ENCODE measurements at places on chromosomes 11 and 22.

- no peak for DNase-seq
Observed at GRCh38 chr11:5242208-5242607, 7.4 kb downstream of the HBG1 start.

- no peak for DNase-seq
Observed at GRCh38 chr11:73028611-73029010, 113.5 kb downstream of the FCHSD2 start.

GRCh38 chr22:20009582-20010306 lies 6.9 kb downstream of the ARVCF start:
- no peak for DNase-seq

DNA sequence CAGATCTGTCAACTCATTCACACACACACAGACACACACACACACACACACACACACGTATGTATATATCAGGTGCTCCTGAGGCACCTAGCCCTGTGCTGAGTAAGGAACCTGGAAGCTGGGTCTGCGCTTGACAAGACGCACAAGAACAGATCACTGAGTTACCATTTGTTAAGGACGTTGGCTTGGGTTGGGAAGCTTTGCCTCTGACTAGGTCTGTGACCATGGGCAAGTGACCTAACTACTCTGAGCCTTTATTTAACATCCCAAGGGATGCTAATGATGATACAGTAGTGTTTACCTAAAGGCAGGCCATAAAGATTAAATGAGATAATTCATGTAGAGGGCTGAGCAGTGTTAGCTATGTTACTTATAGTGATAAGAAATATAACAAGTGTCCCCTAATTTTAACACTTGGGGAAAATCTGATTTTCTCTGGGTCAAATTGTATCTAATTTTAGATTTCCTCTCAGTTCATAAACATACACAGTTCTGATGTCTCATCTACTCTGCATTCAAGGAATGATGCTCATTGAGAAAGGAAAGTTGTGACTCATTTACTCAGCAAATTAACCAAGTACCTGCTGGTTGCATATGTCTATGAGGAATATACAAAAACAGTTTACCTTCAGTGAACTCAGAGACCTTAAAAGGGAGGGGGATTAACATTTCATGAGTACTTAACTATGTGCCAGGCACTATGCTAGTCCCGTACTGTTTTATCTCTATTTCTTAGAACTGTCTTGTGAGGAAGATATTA lies 13.6 kb downstream of the RNF185 start:
- no peak for DNase-seq

GRCh38 chr11:110892741-110893285 lies 180.6 kb upstream of the ARHGAP20 start:
- DNase-seq = no peak

- no peak for DNase-seq
Observed at GRCh38 chr11:128720522-128720985, 26.7 kb downstream of the FLI1 start.

DNA sequence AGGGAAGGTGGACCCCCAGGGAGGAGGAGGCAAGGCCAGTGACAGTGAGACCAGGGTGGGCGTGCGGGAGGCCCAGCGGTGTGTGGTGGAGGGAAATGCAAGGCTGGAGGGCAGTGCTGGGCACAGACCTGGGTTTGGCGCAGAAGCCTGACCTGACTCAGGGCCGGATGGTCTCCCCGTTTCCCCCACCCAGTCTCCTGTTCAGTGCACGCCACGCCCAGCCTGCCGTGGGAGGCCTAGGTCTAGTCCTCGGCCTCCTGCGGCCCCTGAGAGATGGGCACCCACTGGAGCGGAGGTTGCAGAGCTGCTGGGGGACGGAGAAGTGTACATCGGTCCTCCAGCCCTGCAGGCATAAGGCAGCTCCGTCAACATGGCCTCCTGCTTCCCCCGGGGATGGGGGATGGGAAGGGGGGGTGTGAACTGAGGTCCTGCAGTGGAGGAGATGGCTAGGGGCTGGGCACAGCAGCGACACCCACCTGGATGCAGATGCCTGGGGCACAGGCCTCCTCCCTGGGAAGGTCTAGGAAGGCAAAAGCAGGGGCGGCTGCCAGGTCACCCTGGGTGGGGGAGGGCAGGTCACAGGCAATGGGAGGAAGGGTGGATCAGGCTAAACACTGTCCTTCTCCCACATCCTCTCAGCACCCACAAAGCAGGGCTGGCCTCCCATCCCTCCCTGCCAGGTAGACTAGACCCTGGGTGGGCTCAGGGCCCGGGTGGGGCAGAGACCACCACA lies 15.9 kb downstream of the IL17REL start:
- DNase-seq = no peak

DNA sequence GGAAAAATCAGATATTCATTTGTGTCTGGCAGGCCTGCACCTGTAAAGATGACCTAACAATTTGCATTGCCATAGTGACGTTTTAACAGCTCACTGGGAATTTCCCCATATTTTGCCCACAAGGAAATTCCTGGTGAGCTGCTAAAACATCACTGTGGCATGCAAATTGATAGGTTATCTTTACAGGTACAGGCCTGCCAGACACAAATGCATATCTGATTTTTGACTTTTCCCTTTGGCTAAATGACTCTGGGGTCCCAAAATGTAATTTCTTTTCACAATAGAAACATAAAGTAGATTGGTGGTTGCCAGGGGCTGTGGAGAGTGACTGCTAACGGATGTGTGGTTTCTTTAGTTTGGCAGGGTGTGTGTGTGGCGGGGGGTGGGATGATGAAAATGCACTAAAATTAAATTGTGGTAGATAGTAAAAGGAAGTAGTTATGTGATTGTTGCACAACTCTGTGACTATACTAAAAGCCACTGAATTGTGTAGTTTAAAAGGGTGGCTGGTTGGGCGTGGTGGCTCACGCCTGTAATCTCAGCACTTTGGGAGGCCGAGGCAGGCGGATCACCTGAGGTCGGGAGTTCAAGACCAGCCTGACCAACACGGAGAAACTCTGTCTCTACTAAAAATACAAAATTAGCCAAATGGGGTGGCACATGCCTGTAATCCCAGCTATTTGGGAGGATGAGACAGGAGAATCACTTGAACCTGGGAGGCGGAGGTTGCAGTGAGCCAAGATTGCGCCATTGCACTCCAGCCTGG lies 18.5 kb upstream of the FEZ1 start:
- DNase-seq = no peak

DNA sequence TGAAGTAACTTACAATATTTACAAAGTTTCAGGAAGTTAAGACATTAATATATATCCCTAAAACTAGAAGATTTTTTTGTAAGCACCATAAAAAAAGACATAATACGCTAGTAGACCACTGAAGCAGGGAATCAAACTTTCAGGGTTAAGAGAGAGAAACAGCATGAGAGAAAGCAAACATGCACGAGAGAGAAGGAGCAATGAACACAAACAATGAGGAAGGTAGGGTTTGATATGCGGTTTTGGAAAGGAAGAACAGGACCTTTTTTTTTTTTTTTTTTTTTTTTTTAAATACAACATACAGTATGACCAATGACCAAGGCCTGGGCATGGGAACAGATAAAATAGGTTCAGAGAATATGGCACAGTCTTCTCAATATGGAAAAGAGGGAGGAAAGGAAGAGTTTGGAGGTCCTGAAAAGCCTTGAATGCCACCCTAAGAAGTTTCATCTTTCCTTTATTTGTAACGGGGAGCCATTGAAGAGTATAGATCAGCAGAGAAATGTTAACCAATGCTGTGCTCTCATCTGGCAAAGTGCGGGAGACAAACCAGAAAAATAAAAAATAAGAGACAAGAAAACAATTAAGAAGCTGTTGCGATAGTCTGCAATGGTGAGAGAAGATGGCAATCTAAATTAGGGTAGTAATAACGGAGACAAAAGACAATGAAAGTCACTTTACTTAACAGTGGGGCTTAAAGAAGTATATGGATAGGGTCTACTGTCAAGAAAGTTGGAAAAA lies 101.0 kb downstream of the USP35 start:
- DNase-seq = no peak

GRCh38 chr11:68353118-68353517 lies 40.7 kb downstream of the LRP5 start:
- DNase-seq = no peak

- DNase-seq = peak; percentile 97
Observed at GRCh38 chr22:37608477-37609239, at the start of gene GGA1. GGA1 (plus strand) TSS chr22:37608834; CDS start chr22:37608861, 27 bp downstream.

DNA sequence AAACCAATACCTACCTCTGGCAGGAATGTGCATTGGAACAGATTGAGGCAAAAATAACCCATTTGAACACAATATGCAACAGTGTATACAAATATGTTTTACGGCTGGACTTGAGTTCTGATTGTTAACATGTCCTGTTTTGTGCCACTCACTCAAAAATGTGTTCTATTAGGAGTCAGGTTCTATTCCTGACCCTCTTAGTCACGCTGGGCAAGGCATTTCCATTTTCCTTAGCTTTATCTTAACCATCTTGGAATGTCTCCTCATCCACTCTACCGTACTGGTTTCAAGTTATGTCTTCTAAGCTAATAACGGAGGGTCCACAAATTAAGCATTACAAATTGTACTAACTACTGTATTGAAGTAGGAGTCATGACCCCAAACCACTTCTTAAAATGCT lies 78.6 kb downstream of the MAML2 start:
- no peak for DNase-seq

DNA sequence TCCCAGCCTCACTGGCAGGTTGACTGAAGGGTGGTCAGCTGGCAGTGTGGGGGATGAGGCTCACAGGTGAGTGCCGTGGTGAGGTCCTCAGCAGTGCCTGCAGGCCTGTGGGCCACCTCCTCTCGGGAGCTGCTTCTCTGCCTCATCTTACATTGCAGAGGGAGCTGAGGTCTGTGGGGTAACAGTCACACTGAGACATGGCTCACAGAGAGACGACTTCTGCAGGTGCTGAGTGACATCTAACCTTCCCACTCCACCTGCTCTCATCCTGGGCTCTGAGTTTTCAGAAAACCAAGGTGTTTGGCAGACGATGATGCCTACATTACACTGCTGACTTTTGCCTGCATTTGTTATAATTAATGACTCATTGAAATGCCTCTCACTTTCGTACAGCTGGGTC lies 8.8 kb upstream of the SLC5A1 start:
- no peak for DNase-seq

DNA sequence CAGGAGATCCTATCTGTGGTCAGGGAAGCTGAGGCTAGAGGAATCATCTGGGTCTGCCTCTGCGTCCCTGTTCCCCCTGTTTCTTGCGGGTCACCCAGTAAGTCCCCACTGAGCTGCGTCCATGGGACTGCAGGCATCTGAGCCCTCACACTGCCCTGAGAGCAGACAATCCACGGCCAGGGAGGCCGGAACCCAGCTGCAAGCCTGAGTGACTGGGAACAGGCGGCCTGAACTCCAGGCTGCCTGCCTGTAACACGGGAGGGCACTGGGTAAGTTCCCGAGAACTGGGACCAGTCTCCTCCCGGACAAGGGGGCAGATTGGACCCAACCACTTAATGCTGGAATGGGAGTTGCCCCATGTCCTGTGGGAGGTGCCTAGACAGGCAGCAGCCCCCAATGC lies 727.4 kb downstream of the BRD1 start:
- no peak for DNase-seq

DNA sequence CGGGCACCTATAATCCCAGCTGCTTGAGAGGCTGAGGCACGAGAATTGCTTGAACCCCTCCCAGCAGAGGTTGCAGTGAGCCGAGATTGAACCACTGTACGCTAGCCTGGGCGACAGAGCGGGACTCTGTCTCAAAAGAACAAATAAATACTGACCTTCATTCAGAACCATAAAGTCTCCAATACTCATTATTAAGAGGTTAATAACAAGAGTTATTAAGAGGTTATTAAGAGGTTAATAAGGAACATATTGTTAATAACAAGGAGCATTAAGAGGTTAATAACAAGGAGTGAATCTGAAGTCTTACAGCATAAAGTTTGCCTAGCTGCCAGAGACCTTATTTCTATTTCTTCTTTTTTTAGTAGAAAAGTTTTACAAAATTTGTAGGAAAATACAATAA lies 7.6 kb downstream of the CELF1 start:
- no peak for DNase-seq

GRCh38 chr11:125114518-125114917 lies 3.1 kb upstream of the TMEM218 start:
- no peak for DNase-seq

- DNase-seq = no peak
Observed at GRCh38 chr11:115525531-115526006, 21.4 kb upstream of the CADM1 start.

DNA sequence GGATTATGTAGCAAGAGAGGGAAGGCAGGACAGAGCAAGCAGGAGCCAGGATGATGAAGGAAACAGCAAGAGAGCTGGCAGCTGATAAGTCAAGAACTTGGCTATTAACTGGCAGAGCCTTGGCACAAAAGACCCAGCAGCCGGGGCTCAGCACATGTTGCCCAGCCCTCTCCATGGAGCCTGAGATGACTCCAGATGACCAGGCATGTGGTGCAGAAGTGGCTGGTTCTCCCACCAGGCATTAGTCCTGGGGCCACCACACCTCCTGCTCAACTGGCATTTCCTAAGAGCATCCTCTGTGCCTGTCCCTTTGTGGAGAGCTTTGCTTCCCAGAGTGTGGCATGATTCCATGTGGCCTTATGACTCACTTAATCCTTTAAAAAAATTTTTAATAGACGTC lies 522.6 kb downstream of the MN1 start:
- no peak for DNase-seq

DNA sequence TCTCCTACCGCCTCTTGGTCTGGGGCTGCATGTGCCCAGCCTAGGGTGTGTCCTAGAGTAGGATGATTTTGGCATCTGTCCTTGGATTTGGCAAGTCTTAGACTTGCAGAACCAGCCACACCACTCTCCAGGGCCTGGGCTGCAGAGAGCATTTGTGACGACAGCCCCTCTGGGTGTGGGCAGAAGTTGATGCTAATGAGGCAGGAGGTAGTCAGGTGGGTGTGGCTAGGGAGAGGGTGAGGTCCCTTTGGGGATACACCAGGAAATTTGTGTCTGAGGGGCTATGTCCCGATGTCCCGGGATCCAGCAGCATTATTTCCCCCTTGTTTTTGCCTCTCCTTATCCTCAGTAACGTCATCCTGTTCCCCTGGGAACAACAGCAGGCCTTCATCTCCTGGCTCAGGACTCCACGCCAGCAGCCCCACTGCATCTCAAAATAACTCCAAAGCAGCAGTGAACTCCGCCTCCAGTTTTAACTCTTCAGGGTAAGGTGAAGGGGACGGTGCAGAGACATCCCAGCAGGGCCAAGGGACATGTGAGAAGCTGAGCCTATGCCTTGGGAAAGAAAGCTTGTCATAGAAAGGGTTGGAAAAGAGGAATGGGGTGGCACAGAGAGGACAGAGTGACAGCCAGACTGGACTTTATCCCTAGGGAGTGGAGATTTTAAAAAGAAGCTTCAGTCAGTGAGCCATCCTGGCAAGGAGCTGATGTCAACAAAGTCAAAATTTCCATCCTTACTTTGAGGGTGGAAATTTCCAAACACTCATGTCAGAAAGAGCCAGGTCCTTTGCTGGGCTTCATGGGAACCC lies 8.0 kb upstream of the TLCD5 start:
- DNase-seq = peak; percentile 47

DNA sequence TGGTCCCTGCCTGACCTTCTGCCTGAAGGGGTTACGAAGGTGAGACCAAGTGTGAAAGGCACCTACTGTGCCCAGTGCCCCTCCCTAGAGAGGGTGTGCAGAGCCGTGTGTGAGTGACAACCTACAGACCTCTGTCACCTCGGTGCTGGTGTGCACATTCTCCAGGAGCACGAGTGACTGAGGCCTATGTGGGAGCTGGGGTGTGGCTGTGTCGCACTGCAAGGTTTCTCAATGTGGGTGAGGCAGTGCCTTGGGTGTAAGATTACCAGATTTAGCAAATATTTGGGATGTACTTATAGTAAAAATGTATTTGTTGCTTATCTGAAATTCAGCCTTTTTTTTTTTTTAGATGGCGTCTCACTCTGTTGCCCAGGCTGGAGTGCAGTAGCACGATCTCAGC lies 5.6 kb downstream of the STARD10 start:
- no peak for DNase-seq
